ENCODE measurements at places on chromosomes 12 and 14. TPM values are rescaled to one million over a fixed set of nuclear protein-coding genes. Genes with fewer than 3 reads are reported as not detected.

DNA sequence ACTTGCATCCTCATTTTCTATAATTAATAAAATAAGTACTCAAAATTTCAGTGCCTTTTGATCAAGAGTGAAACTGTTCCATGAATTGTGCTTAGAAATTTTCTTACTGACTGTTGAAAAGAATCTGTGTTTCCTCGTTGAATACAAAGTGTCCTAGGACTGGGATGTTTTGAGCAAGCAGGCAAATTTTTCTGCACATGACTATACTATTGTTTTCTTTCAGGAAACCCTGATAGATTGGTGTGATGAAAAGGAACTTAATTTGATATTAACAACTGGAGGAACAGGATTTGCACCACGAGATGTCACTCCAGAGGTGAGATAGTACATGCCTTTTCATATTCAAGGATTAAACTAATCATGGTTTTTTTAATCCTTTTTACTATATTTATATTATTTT lies 316.3 kb downstream of the GPHN start:
- no peak for DNase-seq

DNA sequence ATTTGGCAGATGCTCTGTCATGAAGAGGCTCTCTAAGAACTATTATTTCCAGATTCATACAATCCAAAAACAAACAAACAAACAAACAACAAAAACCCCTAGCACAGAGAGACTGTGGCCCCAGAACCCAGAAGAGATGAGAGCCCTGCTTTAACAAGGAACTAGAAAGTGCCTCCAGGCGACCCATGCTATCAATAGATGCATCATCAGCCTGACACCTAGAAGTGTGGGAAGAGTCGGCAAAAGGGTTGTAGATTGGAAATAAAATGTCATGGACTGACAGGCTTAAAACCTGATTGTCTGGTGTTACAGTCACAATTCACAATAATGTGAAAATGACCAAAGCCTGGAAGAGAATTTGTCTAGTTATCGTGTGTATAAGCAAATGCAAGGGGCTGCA lies 50.6 kb upstream of the FLRT2 start:
- DNase-seq, result no peak

GRCh38 chr12:101078536-101079285 lies 131.3 kb downstream of the SLC5A8 start:
- DNase-seq, result no peak

- DNase-seq, result no peak
Measured at GRCh38 chr12:19003141-19003540, 126.4 kb upstream of the PLEKHA5 start.

GPRC5A gene
- total RNA-seq, result 0.09 TPM

SERPINA6 gene
- total RNA-seq, result not detected

ARHGEF25 gene
- 6.5 TPM for total RNA-seq

DCN gene
- 0.90 TPM for total RNA-seq

SMCO2 gene
- total RNA-seq, result not detected

LRRK2 gene
- total RNA-seq, result 3.3 TPM
